ENCODE measurements at places on chromosomes 7 and 10. TPM values are rescaled to one million over a fixed set of nuclear protein-coding genes. Genes with fewer than 3 reads are reported as not detected.

Gene GPR26
- total RNA-seq = not detected

Gene LIPJ
- 0.27 TPM for total RNA-seq

Gene AGR3
- not detected for total RNA-seq

Gene MRC1
- total RNA-seq = 12.5 TPM

Gene SNCG
- 5.8 TPM for total RNA-seq

Gene C10orf88
- total RNA-seq = 7.6 TPM

Gene UNCX
- not detected for total RNA-seq

Gene TMEM225B
- not detected for total RNA-seq

Gene AKR1C2
- total RNA-seq = 77.9 TPM

Gene PRSS37
- not detected for total RNA-seq

Gene ASAH2
- 0.18 TPM for total RNA-seq

Gene LAMB1
- total RNA-seq = 27.4 TPM
